Right atrium auricular region (tissue), 2 donors: ENCODE measurements at places on chromosomes 6 and 20. TPM values are rescaled to one million over a fixed set of nuclear protein-coding genes. Genes with fewer than 3 reads are reported as not detected.
A peak's percentile ranks its signal among the peaks of the same experiment; 100 is the strongest.

The PSORS1C1 gene
- 1.5 TPM for total RNA-seq

- peaks cover 45% of the 10 kb centered on the region for H3K4me1 ChIP-seq
- H3K4me3 ChIP-seq, result no peak overlapping the region
- peak overlapping the region; percentile 77 for H3K27ac ChIP-seq
- peak; percentile 89 for DNase-seq
- no peaks in the 10 kb centered on the region for H3K36me3 ChIP-seq
- H3K27me3 ChIP-seq, result no peaks in the 10 kb centered on the region
Observed at GRCh38 chr6:6699741-6700367, 111.3 kb downstream of the LY86 start.

- no peak overlapping the region for H3K4me3 ChIP-seq
- no peaks in the 10 kb centered on the region for H3K27me3 ChIP-seq
- H3K36me3 ChIP-seq, result no peaks in the 10 kb centered on the region
- no peaks in the 10 kb centered on the region for H3K4me1 ChIP-seq
- no peak for DNase-seq
Observed at GRCh38 chr6:73011945-73012344, 213.4 kb downstream of the KHDC1L start.

DNA sequence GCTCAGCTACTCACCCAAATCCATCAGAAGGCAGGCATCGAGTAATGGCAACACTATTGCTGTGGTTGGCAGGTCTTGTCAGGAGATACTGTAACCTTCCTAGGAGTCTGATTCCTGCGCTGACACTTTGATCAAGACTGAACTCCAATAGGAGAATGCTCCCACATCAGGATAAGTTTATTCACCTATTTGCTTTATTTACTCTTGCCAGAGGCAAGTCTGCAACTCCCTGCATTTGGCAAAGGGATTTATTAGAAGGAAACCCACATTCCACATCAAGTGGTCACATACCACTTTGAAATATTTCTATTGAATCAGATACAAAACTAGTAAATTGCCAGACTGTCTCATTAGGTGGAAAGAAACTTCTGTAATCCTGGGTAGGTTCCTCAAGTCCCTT lies 43.5 kb downstream of the ZFAND3 start:
- H3K4me1 ChIP-seq, result no peaks in the 10 kb centered on the region
- no peak for DNase-seq
- H3K4me3 ChIP-seq, result no peak overlapping the region
- H3K27me3 ChIP-seq, result no peaks in the 10 kb centered on the region

GRCh38 chr6:37314487-37315156 lies 39.2 kb upstream of the RNF8 start:
- DNase-seq, result no peak
- no peak overlapping the region for H3K27ac ChIP-seq
- peaks cover 57% of the 10 kb centered on the region for H3K36me3 ChIP-seq
- H3K4me3 ChIP-seq, result no peak overlapping the region
- H3K27me3 ChIP-seq, result no peaks in the 10 kb centered on the region

DNA sequence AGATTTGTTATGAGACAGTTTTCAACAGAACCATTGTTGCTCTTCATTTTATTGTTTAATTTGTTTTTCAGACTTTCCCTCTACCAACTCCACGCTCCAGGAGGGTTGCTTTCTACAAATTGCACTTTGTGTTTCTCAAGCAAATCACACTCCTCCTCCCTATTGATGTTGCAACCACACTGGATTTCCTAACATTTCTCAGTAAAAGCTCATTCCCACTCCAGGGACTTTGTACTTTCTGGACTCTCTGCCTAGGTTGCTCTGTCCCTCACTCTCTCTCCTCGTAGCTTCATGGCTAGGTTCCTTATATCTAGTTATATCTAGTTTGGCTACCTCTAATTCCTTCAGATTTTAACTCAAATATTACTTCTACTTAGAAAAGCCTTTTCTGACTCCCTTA lies 20.3 kb downstream of the PGK2 start:
- H3K36me3 ChIP-seq, result no peaks in the 10 kb centered on the region
- no peak overlapping the region for H3K27ac ChIP-seq
- DNase-seq, result no peak
- no peak overlapping the region for H3K4me3 ChIP-seq

- H3K27me3 ChIP-seq, result no peaks in the 10 kb centered on the region
- DNase-seq, result no peak
- H3K27ac ChIP-seq, result no peak overlapping the region
- no peaks in the 10 kb centered on the region for H3K36me3 ChIP-seq
Observed at GRCh38 chr6:119482850-119483285, 133.3 kb upstream of the MAN1A1 start.

The RPP21 gene
- 54.1 TPM for total RNA-seq

DNA sequence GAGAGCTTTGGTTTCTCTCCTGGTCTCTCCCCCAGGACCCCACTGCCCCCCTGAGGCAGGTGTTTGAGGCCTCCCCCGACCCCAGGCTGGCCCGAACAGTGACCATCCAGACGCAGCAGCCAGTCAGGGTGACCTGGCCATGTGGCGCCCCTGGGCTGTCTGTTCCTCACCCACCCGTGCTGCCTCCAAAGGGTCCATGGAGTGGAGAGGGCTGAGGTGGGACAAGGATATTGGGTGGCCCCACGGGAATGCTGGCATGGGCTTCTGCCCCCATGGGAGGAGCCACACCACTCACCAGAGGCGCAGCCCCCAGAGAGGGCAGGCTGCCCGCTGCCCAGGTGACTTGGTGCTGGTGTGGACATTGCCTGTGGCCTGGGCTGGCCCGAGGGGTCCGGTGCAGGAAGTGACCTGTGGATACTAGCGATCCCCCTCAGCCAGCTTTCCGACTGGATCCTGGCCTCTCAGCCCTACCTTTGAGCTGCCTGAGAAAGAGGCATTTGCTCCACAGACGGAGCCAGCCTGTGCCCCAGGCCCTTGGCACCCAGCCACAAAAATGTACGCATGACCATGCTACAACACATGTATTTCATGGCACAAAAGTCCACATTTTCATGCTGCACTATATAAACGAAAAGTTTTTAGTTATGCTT lies 50.8 kb downstream of the BCAS4 start:
- no peaks in the 10 kb centered on the region for H3K27me3 ChIP-seq
- no peak for DNase-seq
- H3K36me3 ChIP-seq, result no peaks in the 10 kb centered on the region
- H3K4me3 ChIP-seq, result no peak overlapping the region
- H3K4me1 ChIP-seq, result peaks cover 19% of the 10 kb centered on the region
- no peak overlapping the region for H3K27ac ChIP-seq
